Fibroblast of skin of scalp (primary cell): ENCODE measurements at places on chromosomes 5 and 9.

- no peak for DNase-seq
Measured at GRCh38 chr5:35852084-35852734, 4.5 kb upstream of the IL7R start.

- DNase-seq: peak; percentile 61
Measured at GRCh38 chr5:95956021-95956899, 5.4 kb downstream of the ELL2 start.

DNA sequence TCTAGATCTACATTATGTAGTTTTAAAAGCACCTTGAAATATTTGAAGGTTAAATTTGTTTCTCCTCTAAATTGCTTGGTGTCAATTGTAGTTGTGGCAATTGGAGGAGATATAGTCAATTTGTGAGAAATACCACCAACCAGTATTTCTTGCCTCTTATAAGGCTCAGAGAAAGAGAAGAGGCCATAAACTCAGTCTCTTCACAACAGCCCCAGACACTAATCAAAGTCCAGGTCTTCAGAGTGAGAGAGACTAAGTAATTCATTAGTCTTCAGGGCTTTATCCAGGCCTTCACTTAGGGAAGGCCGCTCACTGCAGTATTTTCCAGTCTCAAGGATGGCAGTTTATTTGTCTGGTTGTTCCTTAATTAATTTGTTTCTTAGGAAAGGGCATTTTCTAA, 168.0 kb upstream of the RGMB start:
- DNase-seq: no peak

GRCh38 chr9:98365781-98366180, 110.3 kb upstream of the TBC1D2 start:
- no peak for DNase-seq

DNA sequence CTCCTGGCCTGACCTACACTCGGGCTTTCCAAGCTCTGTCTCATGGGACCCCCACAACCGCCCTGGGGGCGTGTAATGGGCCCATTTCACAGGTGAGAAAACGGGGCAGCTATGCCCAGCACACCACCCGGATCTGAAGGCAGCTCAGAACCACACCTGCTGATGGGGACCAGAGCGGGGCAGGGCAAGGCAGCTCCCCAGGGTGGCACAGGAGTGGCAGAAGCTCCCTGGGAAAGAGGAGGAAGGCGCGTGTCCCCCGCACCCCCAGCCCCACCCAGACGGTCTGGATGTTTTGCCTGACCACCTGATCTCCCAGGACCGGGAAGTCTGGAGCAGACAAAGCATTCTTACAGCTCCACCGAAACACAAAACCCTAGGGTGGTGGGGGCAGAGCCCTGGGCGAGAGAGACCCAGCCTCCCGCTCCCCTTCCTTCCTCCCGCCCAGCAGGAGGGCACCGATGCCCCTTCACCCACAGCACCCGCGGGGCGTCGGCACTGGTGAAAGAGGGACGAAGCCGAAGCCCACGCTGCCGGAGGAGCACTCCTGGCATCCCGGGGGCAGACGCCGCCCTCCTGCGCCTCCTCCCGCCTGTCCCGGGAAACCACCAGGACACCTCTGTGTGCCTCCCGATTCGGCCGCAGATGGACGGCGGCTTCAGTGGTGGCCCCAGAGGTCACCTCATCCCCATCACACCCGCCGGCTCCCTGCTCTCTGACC, 14.5 kb downstream of the NOTCH1 start:
- no peak for DNase-seq

GRCh38 chr9:130857864-130858738, 23.0 kb downstream of the ABL1 start:
- peak; percentile 94 for DNase-seq

GRCh38 chr9:111953444-111953843, 56.8 kb downstream of the UGCG start:
- DNase-seq: no peak

DNA sequence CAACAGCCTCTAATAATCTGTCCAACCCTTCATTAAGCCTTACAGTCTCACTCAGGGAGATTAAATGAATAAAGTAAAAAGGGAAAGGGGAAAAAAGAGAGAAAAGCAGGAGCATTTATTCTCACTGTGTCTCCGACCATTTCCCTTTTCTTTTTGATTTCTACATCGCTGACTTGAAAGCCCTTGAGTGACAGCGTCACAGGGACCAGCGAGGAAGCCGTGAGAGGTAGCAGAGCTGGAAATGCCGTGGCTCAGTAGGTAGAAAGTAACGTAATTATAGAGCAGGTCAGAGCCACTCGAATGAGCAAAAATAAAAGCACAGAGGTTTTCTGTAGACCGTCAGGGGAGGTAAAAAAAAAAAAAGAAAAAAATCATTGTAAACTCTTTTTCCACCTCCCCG, 52.4 kb downstream of the ASS1 start:
- no peak for DNase-seq

- DNase-seq: no peak
Measured at GRCh38 chr5:83049370-83049885, 27.8 kb downstream of the TMEM167A start.

- DNase-seq: peak; percentile 70
Measured at GRCh38 chr5:35319333-35320002, 89.2 kb upstream of the PRLR start.

- peak; percentile 87 for DNase-seq
Measured at GRCh38 chr9:70924895-70925547, 196.4 kb downstream of the TRPM3 start.

GRCh38 chr5:140545606-140546005, 1.9 kb upstream of the EIF4EBP3 start:
- DNase-seq: no peak

GRCh38 chr5:115375893-115376292, 79.4 kb upstream of the CCDC112 start:
- DNase-seq: no peak

- no peak for DNase-seq
Measured at GRCh38 chr9:7578951-7579350, 220.6 kb downstream of the DMAC1 start.

GRCh38 chr5:2489306-2489705, 262.2 kb downstream of the IRX2 start:
- no peak for DNase-seq

DNA sequence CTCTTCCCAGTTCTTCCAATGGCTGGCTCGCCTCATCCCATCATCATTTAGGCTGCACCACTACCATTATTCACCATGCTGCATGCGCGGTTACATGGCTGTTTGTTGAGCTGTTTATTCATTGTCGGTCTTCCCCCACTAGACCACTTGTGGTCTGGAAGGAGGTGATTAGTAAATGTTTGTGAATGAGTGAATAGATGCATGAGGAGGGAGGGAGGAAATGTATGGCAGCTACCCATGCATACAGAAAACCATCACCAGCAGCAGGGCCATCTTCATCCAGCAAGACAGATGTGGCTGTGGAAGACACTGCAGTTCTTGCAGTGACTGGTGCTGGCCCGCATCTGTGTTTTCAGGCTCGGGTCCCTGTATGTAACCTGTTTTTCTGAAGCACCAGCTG, 113.3 kb upstream of the SAP30L start:
- DNase-seq: no peak

GRCh38 chr9:125635888-125636287, 71.1 kb downstream of the MAPKAP1 start:
- no peak for DNase-seq

DNA sequence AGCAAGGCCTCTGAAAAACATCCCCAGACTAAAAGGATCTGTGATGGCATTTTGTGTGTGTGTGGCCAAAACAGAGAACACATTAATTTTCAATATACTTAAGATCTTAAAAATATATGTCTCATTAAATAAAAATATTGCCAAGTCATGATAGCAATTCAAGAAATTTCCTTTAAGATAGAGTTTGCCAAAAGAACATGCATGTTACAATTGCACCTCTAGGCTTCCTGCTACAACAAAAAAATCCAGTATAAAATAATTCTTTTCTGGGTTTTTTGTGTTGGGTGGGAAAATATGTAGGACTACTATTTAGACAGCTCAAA, 5.2 kb downstream of the ANXA1 start:
- DNase-seq: no peak
